ENCODE measurements at places on chromosomes 12 and 14.

GRCh38 chr14:89430391-89431236, 13.6 kb upstream of the FOXN3 start:
- no peak for DNase-seq

DNA sequence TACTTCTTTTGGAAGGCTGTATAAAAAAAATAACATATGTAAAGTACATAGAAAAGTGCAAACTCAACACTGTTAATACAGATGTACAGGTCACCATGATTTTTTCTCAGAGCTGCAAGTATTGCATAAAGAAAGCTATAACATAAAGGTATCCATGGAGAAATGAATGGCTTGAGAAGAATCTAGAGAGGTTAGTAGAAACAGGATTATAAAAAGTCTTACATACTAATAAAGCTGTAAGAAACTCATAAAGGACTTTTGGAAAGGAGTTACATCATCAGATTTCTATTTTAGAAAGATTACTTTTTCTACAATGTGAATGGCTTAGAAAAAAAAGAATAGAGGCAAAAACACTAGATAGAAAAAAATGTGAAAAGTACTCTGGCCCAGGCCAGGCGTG, 46.4 kb downstream of the R3HDM2 start:
- DNase-seq, result no peak

- DNase-seq, result no peak
Measured at GRCh38 chr12:105982022-105982421, 156.7 kb downstream of the NUAK1 start.

DNA sequence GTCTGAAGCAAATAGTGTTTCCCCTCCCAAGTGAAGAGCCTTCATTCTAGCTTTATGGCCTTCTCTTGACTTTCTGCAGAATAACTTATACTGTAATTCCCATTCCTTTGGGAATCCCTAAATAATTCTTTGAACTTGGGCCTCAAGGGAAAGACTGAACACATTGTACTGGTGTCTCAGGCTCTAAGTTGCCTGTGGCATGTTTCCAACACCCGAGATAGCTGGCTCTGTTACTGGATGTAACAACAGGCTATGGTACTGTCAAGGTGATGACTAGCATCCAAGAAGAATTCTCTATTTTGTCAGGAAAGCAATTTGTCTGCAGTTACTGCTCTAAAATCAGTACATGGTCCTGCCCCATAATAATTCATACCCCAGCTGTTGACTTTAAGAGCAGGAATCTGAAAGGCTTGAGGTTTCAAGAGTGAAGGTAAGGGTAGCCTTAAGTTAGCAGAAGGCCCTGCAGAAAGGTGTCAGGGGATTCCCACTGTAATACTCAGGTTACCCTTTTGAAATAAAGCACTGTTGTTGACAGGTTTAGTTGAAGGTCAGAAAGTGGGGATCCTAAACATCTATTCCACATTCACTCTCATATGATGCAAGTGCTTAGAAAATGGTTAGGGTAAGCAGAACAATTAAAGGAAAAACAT, 5.2 kb downstream of the GPX2 start:
- DNase-seq, result no peak

GRCh38 chr14:100019156-100019744, 46.0 kb upstream of the EVL start:
- peak; percentile 75 for DNase-seq

GRCh38 chr12:100579844-100580243, 6.4 kb downstream of the GAS2L3 start:
- no peak for DNase-seq

- no peak for DNase-seq
Measured at GRCh38 chr14:104393898-104394381, 185.6 kb upstream of the C14orf180 start.

DNA sequence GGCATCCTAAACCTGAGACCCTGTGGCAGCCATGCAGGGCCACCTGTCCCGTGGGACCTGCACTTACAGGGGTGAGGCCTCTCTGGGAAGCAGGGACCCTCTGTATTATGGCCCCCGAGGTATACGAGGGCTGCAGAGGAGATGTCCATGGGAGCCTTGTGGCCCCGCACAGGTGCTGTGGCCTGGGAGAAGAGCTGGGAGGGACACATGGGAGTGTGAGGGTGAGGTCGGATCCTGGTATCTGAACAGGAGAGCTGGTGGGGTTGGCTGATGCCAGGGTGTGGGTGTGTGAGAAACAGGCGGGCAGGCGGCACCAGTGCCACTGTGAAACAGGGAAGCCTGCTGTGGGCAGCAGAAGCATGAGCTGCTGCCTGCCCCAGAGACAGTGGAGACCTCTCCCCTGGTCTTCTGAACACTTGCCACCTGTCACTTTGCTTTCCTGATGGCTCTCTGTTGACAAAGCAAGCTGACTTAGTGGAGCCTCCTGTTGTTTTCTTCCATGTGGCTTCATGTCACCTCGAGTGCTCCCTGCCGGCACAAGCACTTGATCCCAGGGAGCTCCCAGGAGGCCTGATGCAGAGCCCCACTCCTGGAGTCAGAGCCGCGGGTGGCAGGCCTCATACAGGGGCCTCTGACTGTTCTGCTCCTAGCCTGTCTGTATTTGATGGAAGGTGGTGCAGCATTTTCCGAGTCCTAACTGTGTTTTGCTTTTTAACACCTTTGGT, 19.8 kb upstream of the AMN start:
- DNase-seq, result no peak

DNA sequence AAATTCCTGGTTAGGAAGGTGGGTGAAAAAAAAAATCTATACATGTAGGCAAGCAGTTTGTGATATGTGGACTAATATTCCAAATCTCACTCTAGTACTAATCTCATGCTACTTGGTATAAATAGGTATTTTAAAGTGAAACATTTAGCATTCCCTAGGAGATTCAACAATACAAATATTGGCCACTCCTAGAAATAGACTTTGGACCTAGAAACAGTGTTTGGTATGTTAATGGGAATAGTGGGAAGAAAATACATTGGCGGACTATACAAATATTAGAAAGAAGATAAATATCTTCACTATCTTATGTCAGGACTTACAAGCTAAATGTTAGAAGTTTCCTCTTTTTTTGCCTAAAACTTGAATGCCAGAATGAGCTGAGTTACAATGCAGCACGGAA, 28.2 kb downstream of the HIGD1C start:
- no peak for DNase-seq

GRCh38 chr12:129903956-129904829, at the start of gene TMEM132D:
TMEM132D (minus strand) TSS chr12:129904025.
- DNase-seq, result no peak

GRCh38 chr12:24778486-24779304, 170.2 kb downstream of the BCAT1 start:
- peak; percentile 16 for DNase-seq

DNA sequence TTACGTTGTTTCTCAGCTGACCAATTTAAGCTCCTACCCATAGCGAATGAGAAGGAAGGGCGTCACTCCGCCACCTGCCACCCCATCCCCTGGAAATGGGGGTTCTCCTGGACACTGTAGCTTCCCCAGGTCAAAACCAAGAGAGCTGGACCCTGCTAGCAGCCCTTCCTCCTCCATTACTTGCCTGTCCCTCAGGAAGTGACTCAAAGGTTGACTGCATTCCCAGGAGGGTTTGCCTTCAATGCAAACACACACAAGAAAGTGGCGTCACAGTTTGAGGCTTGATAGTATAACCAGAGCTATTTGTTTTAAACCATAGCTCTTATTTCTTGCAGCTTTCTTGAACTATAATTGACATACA, 79.1 kb downstream of the KCNK13 start:
- no peak for DNase-seq

- DNase-seq, result no peak
Measured at GRCh38 chr12:124727922-124728321, 135.7 kb downstream of the SCARB1 start.

DNA sequence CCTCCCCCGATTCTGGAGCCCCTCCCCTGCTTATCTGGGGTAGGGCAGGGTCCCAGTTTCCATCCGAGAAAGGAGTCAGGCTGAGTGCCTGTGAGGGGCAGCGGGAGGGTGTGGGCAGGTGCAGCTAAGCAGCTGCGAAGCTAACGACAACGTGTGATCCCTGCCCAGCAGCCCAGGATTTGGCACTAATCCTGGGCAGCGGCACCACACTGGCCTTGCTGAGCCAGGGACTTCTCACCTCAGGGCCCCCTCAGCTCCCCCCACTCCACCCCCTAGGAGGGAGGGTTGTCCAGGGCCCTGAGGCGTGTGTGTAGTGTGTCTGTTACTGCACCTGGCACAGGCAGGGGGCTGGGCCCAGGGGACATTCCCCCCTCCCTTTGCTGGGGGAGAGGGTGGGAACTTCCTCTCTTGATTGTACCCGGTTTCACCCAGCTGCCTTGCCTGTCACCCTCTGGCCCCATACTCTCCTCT, 1.8 kb downstream of the SMIM41 start:
- no peak for DNase-seq

- no peak for DNase-seq
Measured at GRCh38 chr14:58631732-58632131, 6.0 kb upstream of the DACT1 start.

GRCh38 chr14:57820581-57820980, 45.3 kb downstream of the SLC35F4 start:
- no peak for DNase-seq

GRCh38 chr14:95808371-95808770, 68.3 kb upstream of the TUNAR start:
- no peak for DNase-seq

DNA sequence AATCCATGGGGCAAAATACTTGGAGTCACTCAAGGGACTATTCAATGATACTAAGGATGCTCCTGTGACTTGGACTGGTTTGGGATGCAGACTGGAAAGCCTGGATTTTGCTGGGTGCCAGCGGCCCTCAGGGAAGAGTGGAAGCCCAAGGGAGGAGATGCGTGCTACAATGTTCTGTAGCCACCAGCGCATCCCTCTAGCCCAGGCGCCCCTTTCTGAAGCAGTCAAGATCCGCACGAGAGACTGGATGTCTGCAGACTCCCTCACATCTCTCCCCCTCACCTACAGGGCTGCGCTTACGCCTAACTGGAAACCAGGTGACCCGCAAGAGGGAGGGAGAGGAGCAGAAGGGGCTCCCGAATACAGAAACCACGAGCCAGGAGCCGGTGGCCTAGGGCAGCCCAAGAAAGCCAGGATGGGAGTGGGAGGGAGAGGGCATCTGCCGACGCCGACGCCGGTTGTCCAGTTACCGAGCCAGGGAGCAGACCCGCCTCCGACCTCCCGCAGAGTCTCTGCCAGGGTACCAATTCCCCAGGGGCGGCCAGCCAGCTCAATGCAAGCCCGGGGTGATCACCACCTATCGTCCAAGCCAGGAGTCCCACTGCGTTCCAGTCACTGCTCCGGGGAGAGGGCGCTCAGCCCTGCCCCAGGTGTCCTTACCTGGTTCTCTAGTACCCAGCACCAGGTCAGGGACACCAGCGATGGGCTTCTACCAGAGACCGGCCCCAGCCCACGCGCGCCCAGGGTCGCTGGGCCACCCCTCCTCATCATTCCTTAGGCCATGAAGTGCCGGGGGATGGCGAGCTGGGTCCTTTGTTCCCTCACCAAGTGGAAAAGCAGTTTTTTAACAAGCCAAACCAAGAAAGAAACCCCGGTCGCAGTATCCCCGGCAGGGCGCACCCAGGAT, 1.2 kb downstream of the NTN4 start:
- no peak for DNase-seq

GRCh38 chr14:95200404-95200803, 43.1 kb upstream of the DICER1 start:
- DNase-seq, result no peak

- no peak for DNase-seq
Measured at GRCh38 chr14:61129168-61129745, 148.2 kb downstream of the SLC38A6 start.

GRCh38 chr12:103813949-103814348, 27.1 kb downstream of the NT5DC3 start:
- no peak for DNase-seq

GRCh38 chr12:124464062-124464461, 103.3 kb downstream of the NCOR2 start:
- DNase-seq, result no peak

DNA sequence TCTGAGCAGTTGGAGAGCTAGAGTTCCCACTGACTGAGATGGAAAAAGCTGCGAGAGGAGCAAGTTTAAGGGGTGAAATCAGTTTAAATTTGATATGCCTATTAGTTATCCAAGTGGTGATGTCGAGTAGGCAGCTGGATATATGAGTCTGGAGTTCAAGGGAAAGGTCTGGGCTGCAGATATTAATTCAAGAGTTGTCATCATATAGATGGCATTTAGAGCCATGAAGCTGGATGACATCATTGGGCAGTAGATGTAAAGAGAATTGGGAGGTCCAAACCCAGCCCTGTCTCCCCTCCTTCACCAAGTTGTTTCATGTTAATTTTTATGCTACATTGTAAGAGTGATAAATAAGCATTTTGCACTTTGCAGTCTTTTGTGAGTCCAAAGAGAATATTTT, 898.1 kb downstream of the GALC start:
- no peak for DNase-seq

DNA sequence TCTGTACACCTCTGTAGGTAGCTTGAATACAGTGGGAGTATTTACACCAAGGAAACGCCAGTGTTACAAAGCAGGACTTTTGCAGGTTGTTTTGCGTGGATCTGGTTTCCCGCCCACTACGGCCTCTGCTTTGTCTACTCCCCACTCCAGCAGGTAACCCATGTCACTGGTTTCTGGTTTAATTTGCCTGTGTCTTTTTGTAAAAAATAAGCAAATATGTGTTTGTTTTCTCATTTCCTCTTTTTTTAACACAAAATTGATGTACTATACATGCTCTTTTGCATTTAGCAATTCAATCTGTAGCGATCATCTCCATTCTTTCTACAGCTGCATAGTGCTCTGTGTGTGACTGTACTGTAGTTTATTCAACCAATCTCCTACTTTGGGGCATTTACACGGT, 43.4 kb upstream of the SCN8A start:
- no peak for DNase-seq

- no peak for DNase-seq
Measured at GRCh38 chr14:59849411-59850130, 21.0 kb downstream of the RTN1 start.

- no peak for DNase-seq
Measured at GRCh38 chr12:108881953-108882352, 2.1 kb downstream of the DAO start.

- no peak for DNase-seq
Measured at GRCh38 chr14:68495101-68496039, 297.5 kb downstream of the ZFP36L1 start.

DNA sequence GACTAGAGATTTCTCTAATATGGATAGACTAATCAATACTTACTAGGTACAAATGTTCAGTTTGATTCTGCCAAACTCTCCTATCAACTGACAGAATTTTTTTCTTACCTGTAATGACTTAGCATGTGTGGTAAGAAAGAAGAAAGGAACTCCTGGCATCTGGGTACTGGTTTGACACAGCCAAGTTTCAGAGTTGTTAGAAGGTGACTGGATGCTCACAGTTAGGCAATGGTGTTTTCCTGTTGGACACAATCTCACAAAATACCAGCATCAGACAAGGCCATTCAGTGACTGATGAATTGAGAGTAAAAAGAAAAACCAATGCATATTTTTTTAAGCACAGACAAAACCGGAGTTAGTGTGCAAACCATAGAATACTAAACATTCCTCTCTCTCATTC, 4.2 kb downstream of the MUCL1 start:
- DNase-seq, result no peak

DNA sequence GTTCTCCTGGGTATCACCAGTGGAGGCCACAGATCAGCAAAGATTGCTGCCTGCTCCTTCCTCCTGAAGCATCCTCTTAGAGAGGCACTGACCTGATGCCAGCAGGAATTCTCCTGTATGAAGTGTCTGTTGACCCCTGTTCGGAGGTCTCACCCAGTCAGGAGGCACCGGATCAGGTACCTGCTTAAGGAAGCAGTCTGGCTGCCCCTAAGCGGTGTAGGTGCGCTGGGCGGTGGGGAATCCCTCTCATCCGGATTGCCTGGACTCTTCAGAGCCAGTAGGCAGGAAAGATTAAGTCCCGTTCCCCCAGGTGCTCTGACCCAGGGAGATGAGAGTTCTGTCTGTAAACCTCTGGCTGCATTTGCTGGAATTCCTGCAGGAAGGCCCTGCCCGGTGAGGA, 455.2 kb downstream of the CCDC91 start:
- no peak for DNase-seq

Measured in putamen (tissue), 1 donor.